Neural crest cell (in vitro differentiated cells): ENCODE measurements at places on chromosomes 1 and 21. TPM values are rescaled to one million over a fixed set of nuclear protein-coding genes. Genes with fewer than 3 reads are reported as not detected.

DNA sequence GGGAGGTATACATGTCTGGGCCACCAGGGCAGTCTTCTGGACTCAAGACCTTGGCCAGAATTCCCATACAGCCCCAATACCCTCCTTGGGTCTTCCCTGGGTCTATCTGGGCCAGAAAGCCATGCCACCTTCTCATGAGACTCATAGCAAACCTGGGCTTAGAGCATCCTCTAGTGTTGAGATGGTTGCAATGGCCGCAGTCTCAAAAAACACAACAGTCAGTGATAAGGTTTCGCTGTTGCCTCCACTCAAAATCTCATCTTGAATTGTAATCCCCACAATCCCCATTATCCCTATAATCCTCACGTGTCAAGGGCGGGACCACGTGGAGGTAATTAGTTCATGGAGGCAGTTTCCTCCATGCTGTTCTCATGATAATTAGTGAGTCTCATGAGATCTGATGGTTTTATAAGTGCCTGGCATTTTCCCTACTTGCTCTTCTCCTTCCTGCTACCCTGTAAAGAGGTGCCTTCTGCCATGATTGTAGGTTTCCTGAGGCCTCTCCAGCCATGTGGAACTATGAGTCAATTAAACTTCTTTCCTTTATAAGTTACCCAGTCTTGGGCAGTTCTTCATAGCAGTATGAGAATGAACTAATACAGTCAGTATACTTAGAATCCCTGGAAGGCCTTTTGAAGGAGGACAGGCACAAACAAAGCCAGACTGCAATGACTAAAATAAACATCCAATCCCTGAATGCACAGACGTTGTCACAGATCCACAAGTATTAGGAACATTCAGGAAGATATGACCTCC is 77.0 kb downstream of the CTH start:
- H3K4me1 ChIP-seq = no peaks in the 10 kb centered on the region
- DNase-seq = peak; percentile 16
- H3K27ac ChIP-seq = no peak overlapping the region
- H3K36me3 ChIP-seq = no peaks in the 10 kb centered on the region
- no peaks in the 10 kb centered on the region for H3K27me3 ChIP-seq

DNA sequence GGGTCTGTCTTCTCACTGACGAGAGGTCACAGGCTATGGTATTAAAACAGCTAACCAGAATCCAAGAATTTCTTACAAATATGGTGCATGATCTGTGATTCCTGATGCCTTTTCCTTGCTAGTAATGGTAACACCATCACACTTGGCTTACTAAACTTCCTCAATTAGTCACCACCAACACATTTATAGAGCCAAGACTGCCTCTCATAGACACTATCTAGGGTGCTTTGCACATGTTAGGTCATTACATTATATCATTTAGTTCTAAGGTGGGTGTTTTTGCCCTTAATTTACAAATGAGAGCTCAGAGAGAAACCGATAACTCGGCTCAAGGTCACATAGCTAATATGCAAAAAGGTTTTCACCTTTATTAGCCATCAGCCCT is 8.7 kb downstream of the KIF21B start:
- peaks cover 58% of the 10 kb centered on the region for H3K4me1 ChIP-seq
- no peak overlapping the region for H3K27ac ChIP-seq
- no peaks in the 10 kb centered on the region for H3K27me3 ChIP-seq
- no peak for DNase-seq

GRCh38 chr1:155591770-155592169 is 18.2 kb upstream of the MSTO1 start:
- no peak overlapping the region for H3K27ac ChIP-seq
- H3K27me3 ChIP-seq = no peaks in the 10 kb centered on the region
- H3K4me1 ChIP-seq = peaks cover 8% of the 10 kb centered on the region
- no peak for DNase-seq

The SPRR2E gene
- total RNA-seq = not detected in 2 replicates
